Tibial nerve (tissue), 4 donors: ENCODE measurements at places on chromosomes 7 and 10. TPM values are rescaled to one million over a fixed set of nuclear protein-coding genes. Genes with fewer than 3 reads are reported as not detected.

Gene SPDYE6
- total RNA-seq, result not detected

Gene SUN3
- not detected for total RNA-seq

Gene PON3
- total RNA-seq, result 3.6 TPM

Gene CYCS
- total RNA-seq, result 13.3 TPM

Gene KLLN
- 1.7 TPM for total RNA-seq

Gene PON2
- total RNA-seq, result 148 TPM

Gene OR2A12
- total RNA-seq, result not detected

DNA sequence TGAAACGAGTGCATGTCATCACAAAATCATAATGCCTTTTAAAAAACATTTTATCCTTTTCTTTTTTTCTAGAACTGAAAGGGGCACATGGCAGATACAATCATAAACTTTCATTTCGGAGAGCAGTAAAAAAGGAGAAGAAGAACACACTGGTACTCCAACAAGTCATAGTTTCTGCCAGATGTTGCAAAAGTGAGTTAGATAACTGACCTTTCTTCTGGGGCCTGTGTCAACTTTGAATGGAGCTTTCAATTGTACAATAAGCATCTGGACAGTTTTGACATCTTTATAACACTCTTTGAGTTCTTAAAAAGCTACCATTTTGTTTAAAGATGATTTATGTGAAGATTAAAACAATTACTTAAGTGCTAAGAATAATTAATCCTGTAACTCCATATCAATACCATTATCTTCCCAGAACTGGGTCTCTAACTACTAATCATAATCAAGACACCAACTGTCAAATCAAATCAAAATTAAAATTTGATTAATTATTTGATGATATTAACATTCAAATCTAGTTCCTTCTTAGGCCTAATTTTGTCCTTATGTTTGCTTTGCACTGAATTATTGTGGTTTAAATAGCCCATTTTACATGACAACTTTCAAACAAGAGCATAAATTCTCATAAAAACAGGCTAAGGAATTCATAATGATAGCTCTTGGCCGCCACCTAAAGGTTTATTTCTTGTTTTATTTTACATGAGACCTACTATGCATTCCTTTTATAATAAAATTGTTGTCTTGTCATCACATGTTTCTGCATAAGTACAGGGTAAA lies 19.5 kb upstream of the ITGB8 start:
- H3K27me3 ChIP-seq, result no peaks in the 10 kb centered on the region
- H3K36me3 ChIP-seq, result no peaks in the 10 kb centered on the region
- peak overlapping the region; percentile 8 for H3K27ac ChIP-seq
- no peak for DNase-seq
- H3K4me3 ChIP-seq, result no peak overlapping the region
- H3K4me1 ChIP-seq, result no peaks in the 10 kb centered on the region

DNA sequence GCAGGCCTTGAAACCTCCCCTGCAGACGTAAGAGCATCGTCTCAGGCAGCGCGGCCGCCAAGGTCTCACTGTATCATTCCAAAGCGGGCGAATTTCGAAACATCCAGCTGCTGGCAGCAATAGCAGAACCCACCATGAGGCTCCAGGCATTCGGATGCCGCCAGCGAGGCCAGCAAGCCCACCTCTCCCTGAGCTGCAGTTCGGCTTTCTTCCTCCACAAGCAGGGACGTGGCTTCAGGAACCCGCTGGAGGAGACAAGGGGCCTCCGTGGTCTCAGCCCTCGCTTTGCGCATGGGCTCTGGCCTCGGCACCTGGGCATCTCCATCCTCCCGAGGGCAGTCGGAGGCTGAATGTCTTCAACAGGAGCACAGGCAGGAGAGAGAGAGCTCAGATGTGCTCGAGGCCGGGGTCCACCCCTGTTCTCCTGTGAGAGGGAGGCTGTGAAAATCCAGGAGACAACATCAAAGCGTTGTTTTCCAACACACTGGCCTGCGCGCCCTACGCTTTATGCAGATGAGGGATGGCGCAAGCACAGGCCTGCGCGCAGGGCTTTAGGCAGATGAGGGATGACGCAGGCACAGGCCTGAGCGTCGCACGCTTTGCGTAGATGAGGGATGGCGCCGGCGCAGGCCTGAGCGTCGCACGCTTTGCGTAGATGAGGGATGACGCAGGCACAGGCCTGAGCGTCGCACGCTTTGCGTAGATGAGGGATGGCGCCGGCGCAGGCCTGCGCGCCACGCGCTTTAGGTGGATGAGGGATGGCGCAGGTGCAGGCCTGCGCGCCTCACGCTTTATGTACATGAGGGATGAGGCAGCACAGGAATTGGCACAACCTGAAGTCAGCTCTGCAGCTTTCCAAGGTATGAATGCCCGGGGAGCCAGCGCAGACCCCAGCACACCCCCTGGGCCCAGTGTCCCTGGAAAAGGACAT lies 103.2 kb downstream of the WDR37 start:
- DNase-seq, result no peak
- no peaks in the 10 kb centered on the region for H3K27me3 ChIP-seq
- no peaks in the 10 kb centered on the region for H3K36me3 ChIP-seq
- no peaks in the 10 kb centered on the region for H3K4me1 ChIP-seq
- H3K27ac ChIP-seq, result no peak overlapping the region

DNA sequence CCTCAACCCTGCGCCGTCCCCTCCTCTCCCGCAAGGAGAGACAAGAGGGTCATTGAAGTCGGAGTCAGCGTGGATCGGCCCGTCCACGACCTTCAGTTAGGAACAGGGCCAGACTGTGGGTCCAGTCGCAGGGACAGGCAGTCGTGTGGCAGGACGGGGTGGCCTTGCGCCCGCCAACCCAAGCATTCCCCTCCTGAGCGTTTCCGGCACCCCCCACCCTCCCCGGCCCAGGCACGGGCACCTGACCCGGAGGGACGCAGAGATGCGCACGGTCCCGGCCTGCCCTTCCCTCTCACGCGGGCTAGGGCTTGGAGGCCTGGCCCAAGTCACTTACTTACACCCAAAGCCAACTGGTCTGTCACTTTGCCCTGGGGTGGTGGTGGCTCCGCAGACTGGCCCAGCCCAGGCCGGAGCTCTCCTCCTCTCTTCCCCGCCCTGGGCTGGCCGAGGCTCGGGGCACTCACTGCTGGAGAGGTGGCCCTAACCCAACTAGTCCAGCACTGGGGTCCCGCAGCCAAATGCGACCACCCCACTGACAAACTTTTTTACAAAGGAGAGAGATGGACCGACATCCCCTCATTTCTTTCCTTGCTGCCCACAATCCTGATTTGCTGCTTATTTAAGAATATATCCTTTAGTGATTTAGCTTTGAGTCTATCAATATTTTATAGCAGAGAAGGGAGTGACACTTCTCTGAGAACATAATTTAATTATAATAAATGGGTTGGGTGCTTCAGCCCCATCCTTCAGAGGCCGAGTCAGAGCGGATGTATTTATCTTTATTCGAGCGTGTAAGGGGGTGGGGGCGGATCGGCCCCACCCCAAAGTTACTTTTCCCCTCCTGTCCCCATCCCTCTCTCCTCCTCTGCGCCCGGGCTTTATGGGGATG lies 1.2 kb upstream of the UNCX start:
- DNase-seq, result no peak
- no peak overlapping the region for H3K4me3 ChIP-seq
- no peak overlapping the region for H3K27ac ChIP-seq

- no peak for DNase-seq
- H3K4me1 ChIP-seq, result no peaks in the 10 kb centered on the region
- no peak overlapping the region for H3K4me3 ChIP-seq
- peaks cover 10% of the 10 kb centered on the region for H3K36me3 ChIP-seq
- H3K27ac ChIP-seq, result no peak overlapping the region
These were observed 109.6 kb downstream of the NKX6-2 start for GRCh38 chr10:132676193-132676891.

- H3K27me3 ChIP-seq, result no peaks in the 10 kb centered on the region
- H3K27ac ChIP-seq, result no peak overlapping the region
- H3K4me3 ChIP-seq, result no peak overlapping the region
These were observed 182.9 kb downstream of the BMPER start for GRCh38 chr7:34087892-34088891.

DNA sequence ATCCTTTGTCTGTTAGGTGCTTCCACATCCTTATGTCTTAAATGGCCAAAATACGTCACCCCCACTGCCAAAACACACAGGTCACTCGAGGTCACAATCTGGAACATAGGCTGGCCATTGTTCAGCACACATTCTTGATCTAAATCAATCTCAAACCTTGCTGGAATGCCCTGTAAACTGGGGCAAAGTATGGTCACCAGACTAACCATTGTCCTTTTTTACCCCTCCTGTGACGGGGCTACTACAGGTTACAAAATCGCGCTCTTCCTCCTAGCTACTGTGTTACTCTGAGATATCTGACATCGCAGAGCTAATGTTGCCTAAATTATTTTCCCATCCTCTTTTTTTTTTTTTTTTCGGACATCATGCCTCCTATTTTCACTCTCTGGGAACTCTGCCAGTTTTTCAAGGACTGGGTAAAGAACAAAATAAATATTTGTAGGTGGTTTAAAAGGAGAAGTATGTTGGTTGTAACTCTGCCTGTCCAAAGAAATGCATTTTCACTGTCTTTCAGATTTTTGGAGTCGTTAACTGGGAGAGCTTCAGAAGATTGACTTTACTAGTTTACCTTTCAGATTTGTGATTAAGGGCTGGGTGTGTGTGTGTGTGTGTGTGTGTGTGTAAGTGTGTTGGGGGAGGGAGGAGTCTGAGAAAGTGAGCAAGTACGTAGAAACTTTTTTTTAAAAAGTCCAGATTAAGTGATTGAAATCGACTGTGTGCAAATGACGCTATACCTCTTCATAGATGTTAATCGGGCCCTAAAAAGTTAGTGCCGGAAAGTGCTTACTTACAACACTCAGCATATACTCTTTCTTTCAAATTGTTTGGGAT lies 942 bp upstream of the KIAA1217 start:
- no peaks in the 10 kb centered on the region for H3K36me3 ChIP-seq
- peaks cover 26% of the 10 kb centered on the region for H3K4me1 ChIP-seq
- peak; percentile 57 for DNase-seq
- peak overlapping the region; percentile 74 for H3K27ac ChIP-seq
- H3K4me3 ChIP-seq, result no peak overlapping the region
- no peaks in the 10 kb centered on the region for H3K27me3 ChIP-seq

DNA sequence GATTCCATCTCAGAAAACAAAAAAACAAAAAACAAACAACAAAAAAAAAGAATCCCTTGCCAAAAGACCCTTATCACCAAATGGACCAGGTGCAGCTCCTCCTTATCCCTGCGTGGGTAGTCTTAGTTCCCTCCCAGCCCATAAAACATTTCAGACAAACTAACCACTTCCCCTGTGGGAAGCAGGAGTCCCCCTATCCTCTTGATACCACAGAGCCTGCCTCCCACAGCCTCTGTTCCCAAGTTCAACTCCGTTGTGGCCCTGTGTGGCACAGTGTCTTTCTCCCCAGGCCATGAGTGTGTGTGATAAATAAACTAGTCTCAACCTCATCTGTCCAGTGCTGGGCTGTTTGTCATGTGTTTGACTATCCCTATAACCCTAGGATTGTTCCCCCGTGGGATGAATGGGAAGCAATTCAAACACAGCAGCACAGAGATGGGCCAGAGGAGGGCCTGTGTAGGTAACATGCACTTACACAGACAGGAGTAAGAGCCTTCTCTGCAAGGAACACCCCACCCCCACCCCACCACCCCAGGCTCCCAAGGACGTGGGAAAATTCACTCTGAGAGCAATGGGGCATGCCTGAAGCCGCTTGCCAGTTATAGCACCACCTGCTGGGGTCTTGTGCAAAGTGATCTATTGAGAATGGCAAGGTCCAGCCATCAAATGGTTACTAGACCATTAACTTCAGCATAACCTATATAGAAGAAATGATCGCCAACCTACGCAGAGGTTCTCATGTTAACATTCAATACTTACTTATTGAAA lies 147.1 kb upstream of the GHITM start:
- DNase-seq, result no peak
- H3K27ac ChIP-seq, result no peak overlapping the region
- no peaks in the 10 kb centered on the region for H3K27me3 ChIP-seq
- H3K4me3 ChIP-seq, result no peak overlapping the region
- H3K36me3 ChIP-seq, result no peaks in the 10 kb centered on the region

GRCh38 chr7:143384148-143384547 lies 3.0 kb downstream of the ZYX start:
- peaks cover 44% of the 10 kb centered on the region for H3K4me1 ChIP-seq
- H3K27me3 ChIP-seq, result no peaks in the 10 kb centered on the region
- H3K27ac ChIP-seq, result peak overlapping the region; percentile 50
- no peak overlapping the region for H3K4me3 ChIP-seq

DNA sequence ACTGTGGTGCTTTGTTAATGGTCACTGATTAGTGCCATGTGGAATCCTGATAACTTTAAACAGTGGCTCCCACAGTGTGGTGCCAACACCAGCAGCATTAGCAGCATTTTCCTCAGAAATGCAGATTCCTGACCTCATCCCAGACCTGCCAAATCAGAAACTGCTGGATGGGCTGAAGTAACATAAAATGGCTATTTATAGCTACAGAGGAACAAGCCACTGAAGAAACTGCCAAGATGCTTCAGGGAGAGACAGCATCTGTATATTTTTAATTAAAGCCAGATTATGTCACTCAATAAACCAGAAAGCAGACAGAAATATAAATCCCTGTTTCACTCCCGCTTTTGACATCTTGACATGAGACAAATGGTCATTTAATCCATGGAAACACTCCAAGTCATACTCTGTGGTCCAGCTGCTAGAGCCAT lies 178.5 kb downstream of the AMPH start:
- no peaks in the 10 kb centered on the region for H3K4me1 ChIP-seq
- no peaks in the 10 kb centered on the region for H3K36me3 ChIP-seq
- DNase-seq, result no peak
- H3K27me3 ChIP-seq, result no peaks in the 10 kb centered on the region

DNA sequence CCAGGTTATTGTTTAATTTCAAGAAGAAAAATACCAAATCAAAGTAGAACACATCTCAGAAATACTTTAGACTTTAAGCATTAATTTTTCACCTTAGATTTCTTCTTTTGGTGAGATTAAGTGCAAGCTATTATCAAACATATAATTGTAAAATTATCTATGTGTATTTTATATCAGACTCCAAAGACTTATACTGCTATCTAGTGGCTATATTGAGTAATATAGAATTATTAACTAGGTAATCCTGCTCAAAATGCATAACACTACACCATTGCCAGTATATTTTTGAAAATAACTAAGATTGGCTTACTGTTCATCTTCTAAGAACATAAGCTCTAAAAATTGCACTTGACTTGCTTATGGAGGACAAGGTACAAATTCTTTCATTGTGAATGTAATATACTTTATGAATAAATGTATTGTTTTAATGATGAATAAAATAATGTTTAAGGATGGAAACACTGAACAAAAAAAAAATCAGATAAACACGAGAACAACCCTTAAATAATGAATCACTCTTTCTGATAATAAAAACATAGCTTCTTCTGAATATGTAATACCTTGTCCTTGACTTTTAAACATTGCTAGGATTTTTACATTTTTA lies 86.7 kb upstream of the GNAI1 start:
- DNase-seq, result no peak
- H3K36me3 ChIP-seq, result no peaks in the 10 kb centered on the region
- no peak overlapping the region for H3K4me3 ChIP-seq

- H3K27ac ChIP-seq, result no peak overlapping the region
- no peaks in the 10 kb centered on the region for H3K27me3 ChIP-seq
- H3K4me1 ChIP-seq, result no peaks in the 10 kb centered on the region
- no peak overlapping the region for H3K4me3 ChIP-seq
- no peak for DNase-seq
These were observed 5.7 kb upstream of the HK1 start for GRCh38 chr10:69272624-69273023.

GRCh38 chr10:132752378-132752777 lies 33.6 kb downstream of the NKX6-2 start:
- no peak overlapping the region for H3K4me3 ChIP-seq
- no peak overlapping the region for H3K27ac ChIP-seq
- peaks cover 88% of the 10 kb centered on the region for H3K36me3 ChIP-seq
- no peaks in the 10 kb centered on the region for H3K4me1 ChIP-seq
